ENCODE measurements at places on chromosomes 11 and 22.

DNA sequence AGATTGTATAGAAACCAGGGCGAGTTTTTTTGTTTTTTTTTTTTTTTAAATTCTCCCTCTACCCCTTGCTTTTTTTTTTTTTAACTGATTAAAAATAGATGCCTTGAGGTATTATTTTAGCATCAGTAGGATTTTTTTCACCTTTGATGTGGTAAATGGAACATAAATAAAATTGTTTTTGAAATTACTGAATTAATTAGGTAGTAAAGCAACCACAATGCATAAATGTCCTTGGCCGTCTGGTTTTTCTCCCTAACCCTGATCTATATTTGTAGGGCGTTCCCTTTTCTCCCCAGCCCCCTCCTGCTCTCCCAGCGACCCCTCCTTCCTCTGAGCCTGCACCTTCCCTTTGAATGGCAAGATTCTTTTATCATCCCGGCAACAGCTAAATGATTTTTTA is 107.8 kb downstream of the ZBTB16 start:
- no peak for DNase-seq

GRCh38 chr11:63939397-63939891 is 642 bp downstream of the NAA40 start:
- no peak for DNase-seq

DNA sequence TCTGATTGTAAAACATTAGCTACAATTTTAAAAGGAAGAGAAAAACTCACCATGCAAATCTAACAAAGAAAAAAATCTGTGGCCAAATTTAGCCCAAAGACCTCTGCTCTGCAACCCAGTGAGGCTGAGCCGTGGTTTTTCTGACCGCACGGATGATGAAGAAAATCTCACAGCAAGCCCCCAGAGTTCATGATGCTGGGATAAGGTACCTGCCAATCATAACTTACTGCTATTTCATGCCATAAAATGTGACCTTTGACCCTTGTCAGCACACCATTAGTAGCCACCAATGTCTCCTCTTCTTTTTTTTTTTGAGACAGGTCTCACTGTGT is 11.1 kb downstream of the CERK start:
- DNase-seq: no peak

GRCh38 chr11:44659641-44660040 is 67.1 kb upstream of the TSPAN18 start:
- no peak for DNase-seq

DNA sequence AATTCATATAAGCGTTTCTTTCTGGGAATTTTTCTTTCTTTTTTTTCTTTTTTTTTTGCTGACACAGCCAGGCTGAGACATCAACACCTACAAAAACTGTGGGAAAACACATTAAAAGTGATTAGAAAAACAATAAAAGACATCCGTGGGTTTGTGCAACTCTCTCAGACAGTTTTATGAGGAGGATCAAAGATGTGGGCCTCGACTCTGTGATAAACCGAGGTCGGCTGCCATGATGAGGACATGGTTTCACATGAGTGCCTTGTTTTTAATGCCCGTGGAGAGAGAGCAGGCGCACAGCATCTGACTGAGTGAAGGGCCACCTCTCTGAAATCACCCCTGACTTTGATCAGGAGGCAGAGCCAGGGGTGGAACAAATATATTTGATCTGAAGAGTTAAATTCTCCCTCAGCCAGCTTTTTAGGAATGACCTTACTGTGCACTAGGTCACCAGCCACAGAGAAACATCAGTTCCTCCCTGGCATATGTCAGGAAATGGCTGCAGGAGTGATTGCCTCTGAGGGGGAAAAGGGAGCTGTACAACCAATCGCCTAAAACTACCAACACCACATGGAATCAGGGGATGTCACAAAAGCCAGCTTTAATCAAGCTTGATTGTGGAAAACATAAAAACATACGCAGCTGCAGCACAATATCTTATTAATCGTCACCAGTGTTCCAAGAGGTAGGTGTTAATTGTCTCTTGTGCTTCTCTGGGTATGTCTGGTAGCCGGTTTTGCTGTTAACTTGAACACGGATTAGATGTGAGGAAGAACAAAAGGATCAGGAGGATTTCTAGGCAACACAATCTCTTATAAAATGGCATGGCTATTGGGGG is 164.7 kb downstream of the MAML2 start:
- DNase-seq: no peak

GRCh38 chr11:60763692-60764369 is 7.2 kb downstream of the MS4A15 start:
- no peak for DNase-seq

- no peak for DNase-seq
Measured at GRCh38 chr11:12106501-12106900, 3.9 kb upstream of the MICAL2 start.

Measured in SW 1271 (cell line).